ENCODE measurements at places on chromosomes 4 and X. TPM values are rescaled to one million over a fixed set of nuclear protein-coding genes. Genes with fewer than 3 reads are reported as not detected.

Gene TNIP2
- 99.2 TPM for total RNA-seq

Gene TDO2
- not detected for total RNA-seq

Gene ADH1B
- not detected for total RNA-seq

Gene OTC
- total RNA-seq, result not detected

Gene ANXA10
- not detected for total RNA-seq

Gene DLG3
- 0.84 TPM for total RNA-seq

Gene NEUROG2
- total RNA-seq, result not detected

Gene HSFX3
- not detected for total RNA-seq

All from mammary microvascular endothelial cell (primary cell).